ENCODE measurements at places on chromosomes 16 and 17.

DNA sequence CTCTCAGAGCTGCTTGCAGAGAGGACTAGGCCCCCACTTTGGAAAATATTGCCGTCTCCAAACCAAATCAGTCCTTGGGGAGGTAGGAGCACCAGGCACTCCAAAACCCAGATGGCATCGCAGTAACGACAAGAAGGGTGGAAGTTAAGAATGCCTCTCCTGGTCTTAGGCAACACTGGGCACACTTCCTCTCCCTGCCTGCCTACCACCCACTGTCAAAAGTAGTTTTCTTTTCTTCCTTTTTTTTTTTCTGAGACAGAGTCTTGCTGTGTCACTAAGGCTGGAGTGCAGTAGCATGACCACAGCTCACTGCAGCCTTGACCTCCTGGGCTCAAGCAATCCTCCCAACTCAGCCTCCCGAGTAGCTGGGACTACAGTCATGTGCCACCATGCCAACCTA, 47.2 kb downstream of the SRL start:
- DNase-seq = no peak

DNA sequence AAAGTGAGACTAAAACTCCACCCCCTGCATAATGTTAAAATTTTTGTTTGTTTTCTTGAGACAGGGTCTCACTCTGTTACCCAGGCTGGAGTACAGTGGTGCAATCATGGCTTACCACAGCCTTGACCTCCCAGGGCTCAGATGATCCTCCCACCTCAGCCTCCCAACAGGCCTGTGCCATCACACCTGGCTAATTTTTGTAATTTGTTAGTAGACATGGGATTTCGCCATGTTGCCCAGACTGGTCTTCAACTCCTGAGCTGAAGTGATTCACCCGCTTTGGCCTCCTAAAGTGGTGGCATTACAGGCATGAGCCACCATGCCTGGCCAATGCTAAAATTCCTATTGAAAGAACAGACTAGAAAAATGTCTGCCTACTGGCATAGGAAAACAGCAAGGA, 103.8 kb downstream of the TRIM37 start:
- no peak for DNase-seq

DNA sequence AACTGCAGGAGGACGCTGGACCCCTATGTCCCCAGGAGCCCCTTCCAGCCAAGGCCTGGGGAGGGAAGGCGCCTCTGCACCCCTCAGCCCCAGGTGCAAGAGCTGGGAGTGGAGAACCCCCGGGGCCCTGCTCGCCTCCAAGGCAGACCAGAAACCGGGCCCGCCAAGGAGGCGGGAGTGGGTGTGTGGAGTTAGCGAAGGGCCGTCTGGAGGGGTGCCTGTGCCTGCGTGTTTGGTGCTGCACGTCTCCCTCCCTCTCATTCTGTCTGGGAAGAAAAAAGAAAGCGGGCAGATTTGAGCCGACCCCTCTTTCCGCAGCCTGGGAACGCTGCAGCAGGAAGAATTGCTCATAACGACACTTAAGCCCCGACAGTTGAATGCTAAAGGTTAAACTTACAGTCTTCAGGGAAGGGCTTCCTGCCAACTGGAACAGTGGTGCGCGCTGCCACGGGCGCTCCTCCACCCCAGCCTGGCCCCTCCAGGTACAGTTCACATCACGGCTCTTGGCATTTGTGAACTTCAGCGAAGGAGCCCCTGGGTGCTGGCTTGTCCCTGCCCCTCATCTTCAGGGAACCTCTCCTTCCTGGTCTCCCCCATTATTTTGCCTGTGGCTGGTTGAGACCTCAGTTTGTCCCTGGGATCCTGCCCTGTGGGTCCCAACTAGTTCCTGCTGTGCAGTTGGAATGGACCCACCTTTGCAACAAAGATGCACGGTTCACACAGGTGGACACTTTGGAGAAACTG, 19.2 kb upstream of the ZFHX3 start:
- DNase-seq = no peak

GRCh38 chr16:70691223-70692129, 5.6 kb upstream of the MTSS2 start:
- no peak for DNase-seq

DNA sequence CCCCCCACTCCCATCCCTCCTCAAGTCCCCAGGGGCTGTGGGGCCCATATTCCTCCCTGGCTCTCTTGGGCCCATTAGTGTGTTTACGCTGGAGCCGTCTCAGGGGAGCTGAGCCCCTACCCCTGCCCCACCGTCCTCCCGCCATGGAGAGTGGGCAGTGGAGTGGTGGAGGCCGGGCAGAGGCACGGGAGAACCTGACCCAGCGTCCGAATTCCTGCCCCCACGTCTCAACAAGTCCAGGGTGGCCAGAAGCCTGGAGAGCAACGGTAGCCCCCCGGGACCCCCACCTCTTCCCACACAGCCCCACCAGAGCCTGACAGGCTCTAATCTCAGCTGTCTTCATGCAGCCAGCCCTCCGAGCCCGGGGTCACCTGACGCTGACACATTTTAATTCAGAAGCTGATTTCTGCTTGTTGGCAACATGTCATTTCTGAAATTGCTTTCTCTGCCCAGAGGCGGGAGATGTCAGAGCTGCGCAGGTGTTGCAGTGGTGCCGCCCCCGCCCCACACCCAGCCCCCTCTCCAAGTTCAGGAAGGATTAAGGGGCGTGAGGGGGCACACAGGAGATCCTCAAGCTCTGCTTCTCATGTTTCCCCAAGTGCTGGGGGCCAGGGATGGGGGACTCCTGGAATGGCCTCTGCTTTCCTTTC, 32.6 kb downstream of the WNT9B start:
- no peak for DNase-seq

GRCh38 chr16:52568983-52569690, 22.2 kb upstream of the TOX3 start:
- peak; percentile 77 for DNase-seq

GRCh38 chr17:66713533-66714042, 121.3 kb upstream of the CACNG5 start:
- DNase-seq = no peak

GRCh38 chr17:43791589-43791988, 11.4 kb downstream of the CFAP97D1 start:
- no peak for DNase-seq

GRCh38 chr16:13510425-13511151, 409.4 kb upstream of the ERCC4 start:
- DNase-seq = no peak

- DNase-seq = no peak
These were observed 1.4 kb upstream of the VAMP2 start for GRCh38 chr17:8163978-8164814.

- DNase-seq = no peak
These were observed 316.1 kb upstream of the IRX3 start for GRCh38 chr16:54602666-54603065.

GRCh38 chr17:16491703-16492612, at the start of gene LRRC75A:
Gene LRRC75A, minus strand, starts transcription at chr17:16492193. Its CDS starts 203 bp downstream, at chr17:16491990.
- peak; percentile 56 for DNase-seq

- no peak for DNase-seq
These were observed 23.4 kb upstream of the MYO15B start for GRCh38 chr17:75564195-75564594.

GRCh38 chr16:23949630-23950290, 114.0 kb downstream of the PRKCB start:
- DNase-seq = no peak

GRCh38 chr17:32487473-32488176, 832 bp downstream of the CDK5R1 start:
- no peak for DNase-seq

DNA sequence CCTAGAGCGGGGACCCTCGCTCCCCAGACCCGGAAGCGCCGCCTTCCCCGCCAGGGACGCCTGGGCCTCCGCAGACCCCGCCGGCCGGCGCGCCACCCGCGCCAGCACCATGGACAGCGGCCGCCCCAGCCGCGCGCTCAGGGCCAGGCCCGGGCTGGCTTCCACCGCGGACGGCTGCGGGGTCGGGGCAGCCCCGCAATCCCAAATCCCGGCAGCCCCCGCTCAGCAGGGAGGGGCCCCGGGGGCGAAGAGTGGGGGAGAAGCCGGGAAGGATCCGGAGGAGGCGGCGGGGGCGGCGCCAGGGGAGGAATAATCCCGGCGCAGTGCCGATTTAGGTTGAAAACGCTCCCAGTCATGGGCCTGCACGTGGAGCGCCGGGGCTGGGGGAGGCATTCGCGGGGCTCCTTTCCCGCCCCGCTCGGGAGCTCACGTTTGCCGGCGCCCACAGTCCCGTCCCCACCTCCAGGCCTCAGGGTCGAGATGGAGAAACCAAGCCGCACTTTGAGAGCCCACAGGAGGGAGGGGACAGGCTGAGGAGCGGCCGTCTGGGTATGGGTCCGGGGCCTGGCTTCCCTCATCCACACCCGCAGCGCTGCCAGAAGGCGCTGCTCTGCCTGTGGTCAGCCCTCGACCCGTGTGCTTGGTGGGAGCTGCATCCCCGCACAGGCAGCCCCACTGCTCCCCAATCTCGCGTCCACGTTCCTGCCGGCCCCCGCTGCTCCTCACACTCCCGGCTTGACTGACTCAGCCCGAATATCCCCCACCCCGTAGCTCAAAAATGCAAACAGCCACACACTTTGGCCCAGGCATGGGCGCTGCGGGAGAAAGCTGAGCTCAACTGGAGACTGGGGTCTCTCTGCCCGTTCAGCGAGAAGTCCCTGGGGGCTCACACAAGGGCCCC, 4.7 kb downstream of the FBXL16 start:
- no peak for DNase-seq

GRCh38 chr16:75908331-75909117, 182.2 kb upstream of the CPHXL start:
- DNase-seq = no peak

- no peak for DNase-seq
These were observed 8.7 kb upstream of the EMP2 start for GRCh38 chr16:10589109-10589508.

GRCh38 chr16:67428146-67428731, 2.7 kb upstream of the HSD11B2 start:
- peak; percentile 21 for DNase-seq

DNA sequence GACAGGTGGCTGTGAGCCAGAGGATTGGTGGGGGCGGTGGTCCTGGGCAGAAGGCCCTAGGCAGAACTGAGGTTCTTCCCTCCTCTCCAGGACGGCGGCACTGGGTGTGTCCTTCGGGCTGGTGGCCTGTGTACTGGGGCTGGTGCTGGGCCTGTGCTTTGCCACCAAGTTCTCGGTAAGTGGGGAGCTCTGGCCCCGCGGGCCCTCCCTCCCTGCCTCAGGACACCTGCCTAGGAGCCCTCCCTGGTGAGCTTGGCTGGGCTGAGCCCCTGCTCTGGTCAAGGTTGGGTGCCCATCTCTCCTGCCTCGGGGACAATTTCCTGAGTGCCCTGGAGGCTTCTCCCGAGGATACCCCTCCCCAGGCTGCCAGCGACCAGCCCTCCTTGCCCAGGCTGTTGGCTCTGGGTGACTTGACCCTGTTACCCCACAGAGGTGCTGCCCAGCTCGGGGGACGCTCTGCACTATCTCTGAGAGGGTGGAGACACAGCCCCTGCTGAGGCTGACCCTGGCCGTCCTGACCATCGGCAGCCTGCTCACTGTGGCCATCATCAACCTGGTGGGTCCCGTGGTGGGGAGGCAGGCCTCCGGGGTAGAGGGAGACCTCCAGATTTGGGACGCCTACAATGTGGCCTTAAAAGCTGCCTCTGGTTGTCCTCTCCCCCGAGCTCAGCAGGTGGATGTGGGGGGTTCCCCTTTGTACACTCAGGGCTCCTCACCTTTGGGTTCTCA, 42.0 kb downstream of the ADCY7 start:
- no peak for DNase-seq

- DNase-seq = no peak
These were observed 219.9 kb downstream of the ENGASE start for GRCh38 chr17:79294459-79295071.

DNA sequence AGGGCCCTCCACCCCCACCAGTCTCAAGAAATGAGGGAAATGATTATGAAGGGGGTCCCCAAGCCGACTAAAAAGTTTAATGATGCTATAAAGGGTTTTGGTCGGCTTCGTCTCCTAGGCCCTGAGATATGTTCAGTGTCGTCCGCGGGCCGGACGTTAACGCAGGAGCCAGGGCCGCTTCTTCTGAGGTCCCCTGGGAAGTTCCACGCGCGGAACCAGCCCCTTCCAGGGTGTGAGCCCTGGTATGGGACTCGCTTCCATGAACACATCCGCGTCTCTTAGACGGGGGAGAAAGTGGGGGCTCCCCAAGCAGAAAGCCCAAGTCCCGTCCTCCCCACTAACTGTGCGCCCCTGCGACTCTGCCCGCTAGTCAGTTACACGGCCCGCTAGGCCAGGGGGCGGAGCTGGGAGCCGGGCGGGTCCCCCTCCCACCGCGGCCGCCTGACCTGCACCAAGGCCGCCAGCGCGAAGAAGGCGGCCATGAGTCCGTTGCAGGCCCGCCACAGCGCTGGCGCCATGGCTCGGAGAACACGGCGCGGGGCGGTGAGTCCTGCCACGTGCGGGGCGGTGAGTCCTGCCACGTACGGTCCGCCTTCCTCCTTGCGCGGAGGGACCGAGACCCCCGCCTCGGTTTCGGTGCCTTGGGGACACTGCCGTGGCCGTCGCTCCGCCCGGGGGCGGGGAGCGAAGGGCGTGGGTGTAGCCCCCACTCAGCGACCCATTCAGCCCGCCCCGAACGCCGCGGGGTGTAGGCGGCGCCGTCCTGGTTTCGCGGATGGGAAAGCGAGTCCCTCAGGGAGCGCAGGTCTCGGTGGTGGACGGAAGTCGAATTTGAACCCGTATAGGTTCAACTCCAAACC, at the start of gene TMEM220:
Gene TMEM220 (minus strand): TSS at position 690 of the 860 bp plus-strand sequence. CDS start 172 bp downstream, at position 518.
- DNase-seq = no peak

DNA sequence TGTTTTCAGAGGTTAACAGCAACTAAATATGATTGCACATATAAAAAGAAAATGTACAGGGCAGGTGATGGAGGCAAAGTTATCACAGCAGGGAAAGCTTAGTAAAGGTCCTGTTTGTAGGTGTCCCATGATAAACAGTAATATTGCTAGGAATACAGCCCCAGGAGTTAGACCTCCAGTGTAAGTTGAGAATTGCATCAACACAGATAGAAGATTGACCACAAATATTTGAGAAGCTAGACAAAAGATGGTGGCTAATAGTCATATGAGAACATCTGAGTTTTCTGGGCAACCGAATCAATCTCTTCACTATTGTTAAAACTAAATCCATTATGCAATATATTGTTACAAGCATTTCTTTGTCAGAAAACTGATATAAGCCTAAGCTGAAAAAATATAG, 152.6 kb downstream of the CDH11 start:
- DNase-seq = peak; percentile 23

GRCh38 chr16:12340151-12340733, 363.7 kb downstream of the SNX29 start:
- DNase-seq = peak; percentile 36

- no peak for DNase-seq
These were observed 636 bp downstream of the WWOX start for GRCh38 chr16:78100112-78100467.

DNA sequence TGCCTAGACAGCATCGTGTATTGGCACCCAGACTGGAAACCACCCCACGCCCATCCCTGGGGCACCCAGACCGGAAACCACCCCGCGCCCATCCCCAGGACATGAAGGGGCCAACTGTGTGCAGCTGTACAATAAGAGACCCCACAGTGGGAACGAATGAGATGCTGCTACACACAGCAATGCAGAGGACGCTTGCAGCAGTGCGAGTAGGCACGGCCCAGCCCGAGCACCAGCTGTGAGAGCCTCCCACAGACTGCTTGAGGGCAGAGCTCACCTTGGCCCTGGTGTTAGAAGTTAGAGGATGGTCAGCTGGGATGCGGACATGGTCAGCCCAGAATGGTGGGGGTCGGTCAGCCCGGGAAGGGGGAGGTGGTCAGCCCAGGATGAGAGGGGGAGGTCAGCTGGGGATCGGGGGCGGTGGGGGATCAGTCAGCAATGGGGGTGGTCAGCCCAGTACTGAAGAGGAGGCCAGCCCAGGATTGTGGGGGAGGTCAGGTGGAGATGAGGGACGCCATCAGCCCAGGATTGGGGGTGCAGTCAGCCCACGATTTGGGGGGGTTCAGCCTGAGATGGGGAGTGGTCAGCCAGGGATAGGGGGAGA, 340.0 kb downstream of the C16orf95 start:
- DNase-seq = no peak

- DNase-seq = no peak
These were observed 15.4 kb upstream of the TMEM220 start for GRCh38 chr17:10745231-10745630.
